Sigmoid colon (tissue), 7 donors: ENCODE measurements at places on chromosomes 13 and 19.

- no peak for DNase-seq
Measured at GRCh38 chr19:28864024-28864503, 348.9 kb downstream of the UQCRFS1 start.

DNA sequence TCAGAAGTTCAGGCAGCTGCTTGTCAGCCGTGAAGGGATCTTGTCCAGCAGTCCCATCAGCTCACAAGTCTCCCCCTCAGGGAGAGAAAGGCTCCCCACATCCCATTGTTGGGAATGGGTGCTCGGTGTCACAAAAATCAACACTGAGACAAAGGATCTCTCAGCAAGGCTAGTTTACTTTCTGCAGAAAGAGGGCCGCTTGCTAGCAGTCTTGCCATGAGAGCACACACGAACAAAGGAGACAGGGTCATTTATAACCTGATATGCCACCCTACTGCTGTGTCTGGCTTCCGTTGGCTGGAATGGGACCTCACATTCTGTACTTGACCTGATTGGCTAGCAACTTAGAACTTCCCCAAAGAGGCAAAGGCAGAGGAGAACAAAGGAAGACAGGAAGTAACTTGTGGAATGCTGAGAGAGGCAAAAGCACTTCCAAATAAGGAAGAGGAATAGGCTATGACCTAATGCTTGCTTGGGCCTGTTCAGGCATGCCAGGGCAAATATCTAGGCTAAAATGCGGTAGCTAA lies 8.7 kb upstream of the IGFL3 start:
- no peak for DNase-seq

- DNase-seq = peak; percentile 30
Measured at GRCh38 chr13:113654175-113654560, 3.8 kb downstream of the ATP4B start.

GRCh38 chr13:39245688-39246087 lies 207.4 kb downstream of the NHLRC3 start:
- DNase-seq = no peak

- DNase-seq = no peak
Measured at GRCh38 chr13:98658131-98658530, 81.2 kb upstream of the STK24 start.

DNA sequence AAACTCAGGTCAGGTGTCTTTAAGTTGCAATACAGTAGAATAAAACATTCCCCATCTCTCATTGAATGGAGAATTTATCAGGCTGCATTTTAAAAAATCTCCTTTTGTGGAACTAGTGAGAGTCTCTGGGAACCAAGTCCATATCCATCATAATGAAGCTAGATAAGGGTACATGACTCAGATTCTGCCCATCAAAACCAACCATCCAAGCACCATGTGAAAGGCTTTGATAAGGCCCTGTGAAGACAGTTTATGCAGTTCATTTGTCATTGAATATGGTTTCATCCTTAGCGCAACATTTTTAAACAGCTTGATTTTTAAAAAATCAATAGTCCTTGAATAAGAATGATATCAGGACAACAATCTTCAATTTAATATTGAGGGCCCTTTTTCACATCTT lies 56.3 kb upstream of the DIAPH3 start:
- DNase-seq = no peak

DNA sequence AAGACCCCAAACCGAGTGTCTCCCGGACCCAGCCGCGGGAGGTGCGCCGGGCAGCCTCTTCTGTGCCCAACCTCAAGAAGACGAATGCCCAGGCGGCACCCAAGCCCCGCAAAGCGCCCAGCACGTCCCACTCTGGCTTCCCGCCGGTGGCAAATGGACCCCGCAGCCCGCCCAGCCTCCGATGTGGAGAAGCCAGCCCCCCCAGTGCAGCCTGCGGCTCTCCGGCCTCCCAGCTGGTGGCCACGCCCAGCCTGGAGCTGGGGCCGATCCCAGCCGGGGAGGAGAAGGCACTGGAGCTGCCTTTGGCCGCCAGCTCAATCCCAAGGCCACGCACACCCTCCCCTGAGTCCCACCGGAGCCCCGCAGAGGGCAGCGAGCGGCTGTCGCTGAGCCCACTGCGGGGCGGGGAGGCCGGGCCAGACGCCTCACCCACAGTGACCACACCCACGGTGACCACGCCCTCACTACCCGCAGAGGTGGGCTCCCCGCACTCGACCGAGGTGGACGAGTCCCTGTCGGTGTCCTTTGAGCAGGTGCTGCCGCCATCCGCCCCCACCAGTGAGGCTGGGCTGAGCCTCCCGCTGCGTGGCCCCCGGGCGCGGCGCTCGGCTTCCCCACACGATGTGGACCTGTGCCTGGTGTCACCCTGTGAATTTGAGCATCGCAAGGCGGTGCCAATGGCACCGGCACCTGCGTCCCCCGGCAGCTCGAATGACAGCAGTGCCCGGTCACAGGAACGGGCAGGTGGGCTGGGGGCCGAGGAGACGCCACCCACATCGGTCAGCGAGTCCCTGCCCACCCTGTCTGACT lies 7.9 kb downstream of the MAP1S start:
- DNase-seq = no peak

GRCh38 chr13:80093888-80094287 lies 247.0 kb downstream of the SPRY2 start:
- no peak for DNase-seq

DNA sequence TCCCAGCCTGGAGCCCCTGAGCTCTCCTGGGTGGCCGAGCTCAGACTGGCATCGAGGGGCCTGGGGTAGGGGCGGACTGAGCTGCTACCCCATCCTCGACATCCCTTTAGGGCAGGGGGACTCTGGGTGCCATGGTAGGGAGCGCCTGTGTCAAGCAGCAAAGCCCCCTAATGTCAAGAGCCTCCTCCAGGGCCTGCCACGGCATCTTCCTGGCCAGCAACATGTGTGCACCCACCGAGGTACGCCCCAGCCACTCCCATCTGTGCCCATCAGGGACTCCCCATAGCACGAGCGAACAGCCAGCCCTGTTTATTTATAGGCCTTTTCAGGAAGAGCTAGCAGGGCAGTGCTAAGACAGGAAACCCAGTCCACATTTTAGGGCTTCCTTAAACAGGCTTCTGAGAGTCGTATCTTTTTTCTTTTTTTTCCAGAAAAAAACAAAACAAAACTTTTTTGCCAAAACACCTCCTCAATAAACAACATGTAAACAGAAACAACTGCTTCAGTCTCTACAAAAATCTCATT lies 14.3 kb downstream of the LRP3 start:
- DNase-seq = no peak

- DNase-seq = no peak
Measured at GRCh38 chr13:80408270-80408669, 67.3 kb upstream of the SPRY2 start.
